CD4-positive, alpha-beta T cell treated with Interleukin-15 for 1 hour (primary cell): ENCODE measurements at places on chromosomes 5 and 9.

GRCh38 chr5:181088289-181088688, 42.7 kb downstream of the OR2V1 start:
- DNase-seq, result no peak

DNA sequence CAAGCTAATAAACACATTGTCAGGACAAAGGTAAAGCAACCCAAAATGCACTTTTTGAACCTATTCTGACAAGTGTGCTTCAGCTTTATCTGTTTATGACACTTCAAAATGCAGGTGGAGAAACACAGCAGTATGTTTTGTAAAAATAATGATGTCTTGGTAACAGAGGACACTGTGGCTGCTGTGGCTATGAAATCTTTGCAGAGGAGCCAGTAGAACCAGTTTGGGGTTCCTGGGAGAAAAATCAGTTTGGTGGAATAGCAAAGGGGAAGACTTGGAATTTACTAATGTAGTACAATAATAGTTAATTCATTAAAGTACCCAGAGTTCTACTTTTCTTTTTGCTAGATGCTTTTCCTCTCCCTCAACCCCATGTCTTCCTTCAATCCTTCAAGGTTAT, 40.6 kb downstream of the SIL1 start:
- DNase-seq, result no peak

GRCh38 chr5:177025101-177025601, 2.7 kb downstream of the ZNF346 start:
- DNase-seq, result no peak

- no peak for DNase-seq
These were observed 10.3 kb upstream of the ADCY2 start for GRCh38 chr5:7385681-7386080.

GRCh38 chr9:116992865-116993264, 305.8 kb downstream of the TRIM32 start:
- DNase-seq, result no peak

- no peak for DNase-seq
These were observed 192.7 kb downstream of the TENT4A start for GRCh38 chr5:6905883-6906282.

DNA sequence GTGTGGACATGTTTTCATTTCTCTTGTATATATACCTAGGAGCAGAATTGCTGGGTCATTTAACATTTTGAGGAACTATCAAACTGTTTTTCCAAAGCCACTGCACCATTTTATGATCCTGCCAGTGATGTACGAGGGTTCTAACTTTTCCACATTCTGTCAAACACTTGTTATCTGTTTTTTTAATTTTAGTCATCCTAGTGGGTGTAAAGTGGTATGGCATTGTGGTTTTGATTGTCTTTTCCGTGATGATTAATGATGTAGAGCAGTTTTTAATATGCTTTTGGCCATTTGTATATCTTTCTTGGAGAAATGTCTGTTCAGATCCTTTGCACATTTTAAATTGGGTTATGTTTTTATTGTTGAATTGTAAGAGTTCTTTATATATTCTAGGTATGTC, 107.0 kb downstream of the MELK start:
- DNase-seq, result no peak

- no peak for DNase-seq
These were observed 9.3 kb upstream of the SIL1 start for GRCh38 chr5:139207297-139208000.

- no peak for DNase-seq
These were observed 130.7 kb downstream of the TTLL11 start for GRCh38 chr9:121962421-121962820.

GRCh38 chr5:64486163-64486562, 19.7 kb upstream of the RGS7BP start:
- no peak for DNase-seq

- no peak for DNase-seq
These were observed 9.0 kb downstream of the COL27A1 start for GRCh38 chr9:114164191-114164794.

GRCh38 chr9:87184956-87185642, 237.8 kb upstream of the GAS1 start:
- no peak for DNase-seq

DNA sequence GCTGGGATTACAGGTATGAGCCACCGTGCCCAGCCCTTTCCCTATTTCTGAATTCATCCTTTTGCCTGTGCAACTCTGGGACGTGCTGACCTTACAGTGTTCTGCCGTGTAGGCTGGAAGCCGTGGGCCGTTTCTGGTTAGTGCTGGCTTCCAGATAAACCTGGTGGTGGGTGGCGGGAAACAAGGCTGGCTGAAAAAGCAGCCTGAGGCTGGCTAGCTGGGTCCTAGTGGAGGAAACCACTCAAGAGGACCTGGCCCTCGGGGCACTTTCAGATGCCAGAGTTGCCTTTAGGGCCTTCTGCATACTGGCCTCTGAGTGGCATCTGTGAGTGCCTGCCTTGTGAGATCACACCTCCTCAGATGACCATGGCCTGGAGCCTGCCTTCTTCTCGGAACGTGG, 26.9 kb downstream of the GALNT12 start:
- DNase-seq, result no peak

DNA sequence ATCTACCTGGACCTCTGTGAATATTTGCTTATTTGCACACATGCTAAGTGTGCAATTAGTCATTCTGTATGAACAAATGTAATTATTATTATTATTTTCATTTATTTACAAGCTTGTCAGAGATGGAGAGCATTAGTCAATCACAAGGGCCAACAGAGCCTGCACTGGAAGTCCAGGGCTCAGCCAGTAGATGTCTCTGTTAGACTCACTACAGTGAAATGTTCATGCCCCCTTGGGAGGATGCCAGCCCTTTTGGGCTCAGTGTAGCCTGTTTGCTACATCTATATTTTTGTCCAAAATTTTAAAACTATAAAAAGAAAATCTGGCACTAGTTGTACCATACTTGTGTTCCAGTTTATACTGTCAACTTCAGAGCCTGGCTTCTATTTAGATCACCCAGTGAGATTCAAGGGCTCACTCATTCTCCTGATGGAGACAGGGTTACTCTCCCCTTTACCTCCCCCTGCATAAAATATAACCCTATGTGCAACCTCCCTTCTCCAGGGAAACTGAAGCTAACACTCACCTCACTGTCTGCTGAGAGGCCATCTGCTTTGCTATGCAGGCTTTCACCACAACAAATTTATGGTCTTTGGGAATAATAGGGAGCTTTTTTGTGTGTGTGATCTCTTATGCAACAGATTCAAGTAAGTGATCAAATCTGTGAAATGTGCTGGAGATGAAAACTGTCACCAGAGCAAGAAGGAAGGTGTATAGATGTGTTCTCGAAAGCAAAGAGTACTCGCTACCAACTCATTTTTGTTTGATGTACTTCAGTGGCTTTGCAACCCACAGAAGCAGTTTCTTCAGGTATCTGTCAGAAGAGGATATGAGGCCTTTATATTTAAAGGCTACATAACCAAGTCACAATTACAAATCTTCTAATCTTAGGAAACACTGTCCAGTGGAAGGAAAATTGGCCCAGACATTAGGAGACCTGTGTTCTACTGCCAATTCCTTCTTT, 99.9 kb upstream of the TLE4 start:
- peak; percentile 17 for DNase-seq

- no peak for DNase-seq
These were observed 43.2 kb downstream of the EXD3 start for GRCh38 chr9:137379761-137380161.

- DNase-seq, result no peak
These were observed 610.4 kb upstream of the MEF2C start for GRCh38 chr5:89493414-89493813.

- no peak for DNase-seq
These were observed 82.4 kb downstream of the BOD1 start for GRCh38 chr5:173534031-173534430.

DNA sequence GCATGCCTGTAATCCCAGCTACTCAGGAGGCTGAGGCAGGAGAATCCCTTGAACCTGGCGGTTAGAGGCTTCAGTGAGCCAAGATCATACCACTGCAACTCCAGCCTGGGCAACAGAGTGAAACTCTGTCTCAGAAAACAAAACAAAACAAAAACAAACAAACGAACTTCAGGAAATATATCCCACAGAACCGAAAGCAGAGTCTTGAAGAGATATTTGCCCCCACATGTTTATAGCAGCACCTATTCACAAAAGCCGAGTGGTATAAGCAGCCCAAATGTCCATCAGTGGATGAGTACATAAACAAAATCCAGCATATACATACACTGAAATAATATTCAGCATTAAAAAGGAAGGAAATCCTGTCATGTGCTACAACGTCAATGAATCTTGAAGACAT, 57.6 kb upstream of the GRIN3A start:
- no peak for DNase-seq

- DNase-seq, result no peak
These were observed 29.3 kb downstream of the PCDH1 start for GRCh38 chr5:141848744-141849414.

DNA sequence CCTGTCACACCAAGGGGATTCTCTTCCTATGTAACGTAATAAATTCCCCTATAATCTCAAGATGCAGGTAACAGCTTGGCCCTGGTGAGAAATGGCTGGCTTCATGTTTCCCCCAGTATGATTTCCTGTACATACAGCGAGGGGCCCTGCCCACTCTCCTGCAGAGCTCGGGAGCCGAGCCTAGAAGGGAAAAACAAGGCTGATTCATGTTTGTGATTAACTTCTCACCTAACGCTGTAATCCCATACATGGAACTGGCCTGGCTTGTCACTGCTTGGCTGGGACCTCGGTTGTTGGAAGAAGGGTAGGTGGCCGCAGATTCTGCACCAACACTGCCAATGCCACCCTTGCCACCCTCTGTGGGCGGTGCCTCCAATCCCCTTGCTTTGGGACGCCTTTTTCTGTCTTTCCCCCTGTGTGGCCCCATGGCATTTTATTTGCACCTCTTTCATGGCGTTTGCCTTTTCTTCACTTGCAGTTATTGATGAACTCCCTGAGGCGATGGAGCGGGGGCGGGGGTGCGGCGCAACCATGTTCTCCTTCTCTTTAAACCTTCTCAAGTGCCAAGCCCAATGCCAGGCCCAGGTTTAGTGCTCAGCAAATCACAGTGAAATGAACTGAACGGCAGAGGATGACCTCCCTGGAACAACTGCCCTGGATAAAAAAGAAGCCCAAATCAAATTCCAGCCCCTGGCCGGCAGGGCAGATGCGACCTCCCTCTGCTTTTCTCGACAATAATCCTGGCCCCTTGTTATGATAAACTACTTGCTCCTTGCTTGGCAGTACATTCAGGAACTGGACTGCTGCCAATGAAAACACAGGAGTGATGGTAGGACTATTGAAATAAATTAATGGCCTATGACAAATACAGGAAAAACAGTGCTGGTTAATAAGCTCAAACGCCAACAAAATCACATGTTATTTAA, 108.1 kb downstream of the TMEM174 start:
- no peak for DNase-seq

DNA sequence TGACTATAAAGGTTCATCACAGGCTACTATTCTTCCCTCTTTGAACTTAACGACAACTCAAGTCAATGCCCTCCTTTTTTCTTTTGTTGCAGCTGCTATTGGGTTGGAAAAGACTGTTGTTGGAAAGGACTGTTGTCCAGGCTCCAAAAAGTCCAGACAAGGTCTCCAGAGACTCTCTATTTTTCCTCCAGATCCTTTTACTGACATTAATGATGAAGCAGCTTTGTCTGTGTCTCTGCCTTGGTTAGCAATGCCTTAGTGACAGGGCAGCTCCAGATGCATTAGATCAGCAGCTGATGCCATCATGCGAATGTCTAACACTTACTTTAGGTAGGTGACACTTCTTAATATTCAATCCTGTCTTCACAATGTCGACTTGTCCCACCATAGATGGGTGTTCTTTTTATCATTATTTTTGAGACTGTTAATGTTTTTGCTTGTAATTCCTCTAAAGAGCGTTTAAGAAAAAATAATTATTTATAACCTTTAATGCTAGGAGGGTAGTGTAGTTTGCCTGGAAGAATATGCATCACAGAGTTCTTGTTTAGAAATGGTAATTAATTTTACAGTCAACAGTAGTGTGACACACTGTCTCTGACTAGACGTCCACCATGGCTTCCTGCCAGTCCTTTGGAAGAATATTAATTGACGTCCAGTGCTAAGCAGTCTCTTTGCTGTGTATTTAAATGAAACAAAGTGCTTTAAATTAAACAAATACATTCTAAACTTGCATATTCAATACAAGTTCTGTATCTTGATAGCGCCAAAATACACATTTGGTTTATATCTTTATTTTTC, 492.2 kb downstream of the NR2F1-AS1 start:
- no peak for DNase-seq
